ENCODE measurements at places on chromosomes 6 and 20.

GRCh38 chr20:62938105-62938888 is at the start of gene GID8:
Gene GID8 (plus strand): TSS chr20:62938147. CDS start chr20:62941503, 3,356 bp downstream.
- DNase-seq: peak; percentile 60

GRCh38 chr6:129748212-129748900 is 38.4 kb upstream of the ARHGAP18 start:
- no peak for DNase-seq

DNA sequence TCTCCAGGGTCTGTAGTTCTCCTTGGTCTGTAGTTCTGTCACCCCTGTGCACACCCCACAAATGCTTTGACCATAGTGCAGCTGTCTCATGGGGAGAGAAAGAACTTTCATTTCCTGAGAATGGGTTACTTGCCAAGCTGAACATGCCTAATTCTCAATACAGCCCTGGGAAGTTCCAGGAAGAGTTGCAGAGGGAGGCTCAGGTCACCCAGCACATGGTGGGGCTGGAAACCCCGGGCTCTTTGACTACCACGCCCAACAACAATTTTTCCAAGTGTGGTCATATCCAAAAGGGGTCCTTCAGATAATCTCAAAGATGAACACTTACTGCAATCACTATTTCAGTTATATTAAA is 2.2 kb upstream of the PTPRA start:
- no peak for DNase-seq

GRCh38 chr6:1729750-1730140 is 120.0 kb downstream of the FOXC1 start:
- DNase-seq: no peak

DNA sequence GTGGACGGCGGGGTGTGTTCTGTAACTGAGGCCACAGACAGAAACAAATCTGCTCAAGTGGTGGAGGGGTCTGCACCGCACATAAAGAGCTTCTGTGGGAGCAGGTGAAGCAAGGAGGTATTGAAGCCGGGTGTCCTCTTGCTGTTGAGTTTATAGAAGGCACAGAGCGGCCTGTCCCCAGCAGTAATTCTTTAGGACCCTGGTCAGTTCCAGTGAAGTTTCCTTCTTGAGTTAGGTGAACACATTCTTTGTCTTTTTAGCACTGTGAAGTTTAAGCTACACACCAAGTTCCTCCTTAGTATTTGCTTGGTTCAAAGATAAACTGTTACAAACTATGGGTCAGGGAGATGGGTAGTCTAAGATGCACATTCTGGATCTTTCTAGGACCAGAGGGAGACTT is 6.1 kb downstream of the PRDM1 start:
- no peak for DNase-seq
